Coronary artery (tissue), 2 donors: ENCODE measurements at places on chromosomes 4 and X.
A peak's percentile ranks its signal among the peaks of the same experiment; 100 is the strongest.

DNA sequence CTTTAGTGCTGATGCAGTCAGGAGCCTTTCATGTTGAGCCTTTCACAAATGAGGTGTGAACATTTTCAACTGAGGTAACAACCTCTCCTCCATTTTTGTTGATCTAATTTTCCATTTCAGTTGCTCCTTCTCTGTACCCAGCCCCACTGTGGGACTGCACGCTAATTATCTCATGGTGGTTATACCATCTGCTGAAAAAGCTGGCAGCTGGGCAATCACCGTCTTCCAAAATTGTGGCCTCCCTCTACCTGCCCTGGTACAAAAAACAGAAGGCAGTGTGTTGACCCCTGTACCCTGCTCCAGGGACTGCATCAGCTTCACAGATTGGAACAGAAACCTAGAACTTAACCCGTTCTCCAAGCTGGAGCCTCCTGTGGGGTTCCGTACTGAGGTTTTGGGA lies 72.4 kb upstream of the LONRF3 start:
- no peak for DNase-seq

GRCh38 chr4:99504804-99505502 lies 5.9 kb upstream of the C4orf17 start:
- DNase-seq = no peak

- DNase-seq = no peak
Measured at GRCh38 chrX:39331082-39331704, 529.9 kb downstream of the MID1IP1 start.

DNA sequence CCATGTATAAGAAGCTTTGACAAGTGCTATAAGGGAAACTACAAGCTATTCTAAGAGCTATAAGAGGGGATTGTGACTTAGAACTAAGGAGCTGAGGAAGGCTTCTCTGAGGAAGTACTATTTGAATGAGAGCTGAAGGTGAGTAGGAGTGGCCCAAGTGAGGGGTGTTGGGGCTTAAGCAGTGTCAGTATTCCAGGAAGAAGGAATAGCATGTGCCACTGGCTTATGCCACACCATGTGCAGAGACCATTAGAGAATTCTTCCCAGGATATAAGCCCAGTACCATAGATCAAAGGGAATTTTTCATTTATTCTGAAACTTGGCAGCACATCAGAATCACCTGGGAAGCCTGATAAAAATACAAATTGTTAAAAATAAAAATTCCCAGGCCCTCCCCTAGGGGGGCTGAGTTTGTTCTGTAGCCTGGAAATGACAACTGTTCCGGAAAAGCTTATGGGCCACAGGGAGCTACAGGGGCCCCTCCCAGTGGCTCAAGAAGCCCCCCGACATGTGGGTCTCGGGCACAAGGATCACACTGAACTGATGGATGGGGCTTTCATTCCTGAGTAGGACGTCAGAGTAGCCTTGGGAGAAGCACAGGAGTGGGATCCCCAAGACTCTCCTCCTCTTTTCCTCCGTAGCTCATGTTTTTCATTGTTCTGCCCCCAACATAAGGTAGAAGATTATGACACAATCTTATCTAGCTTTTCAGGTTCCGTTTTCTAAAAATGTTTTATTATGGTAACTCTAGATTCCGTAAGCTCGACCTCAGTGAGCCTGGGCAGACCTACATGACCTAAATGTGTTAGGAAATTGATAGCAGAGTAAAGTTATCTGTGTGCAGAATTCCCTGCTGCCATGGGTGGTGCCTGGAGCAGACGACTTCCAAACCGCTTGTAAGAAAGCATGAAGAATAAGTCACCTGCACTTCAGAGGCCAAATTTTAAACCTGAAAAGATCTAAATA lies 119.3 kb downstream of the AFF1 start:
- DNase-seq = no peak

GRCh38 chr4:109735566-109736365 lies 5.9 kb upstream of the PLA2G12A start:
- no peak for DNase-seq

DNA sequence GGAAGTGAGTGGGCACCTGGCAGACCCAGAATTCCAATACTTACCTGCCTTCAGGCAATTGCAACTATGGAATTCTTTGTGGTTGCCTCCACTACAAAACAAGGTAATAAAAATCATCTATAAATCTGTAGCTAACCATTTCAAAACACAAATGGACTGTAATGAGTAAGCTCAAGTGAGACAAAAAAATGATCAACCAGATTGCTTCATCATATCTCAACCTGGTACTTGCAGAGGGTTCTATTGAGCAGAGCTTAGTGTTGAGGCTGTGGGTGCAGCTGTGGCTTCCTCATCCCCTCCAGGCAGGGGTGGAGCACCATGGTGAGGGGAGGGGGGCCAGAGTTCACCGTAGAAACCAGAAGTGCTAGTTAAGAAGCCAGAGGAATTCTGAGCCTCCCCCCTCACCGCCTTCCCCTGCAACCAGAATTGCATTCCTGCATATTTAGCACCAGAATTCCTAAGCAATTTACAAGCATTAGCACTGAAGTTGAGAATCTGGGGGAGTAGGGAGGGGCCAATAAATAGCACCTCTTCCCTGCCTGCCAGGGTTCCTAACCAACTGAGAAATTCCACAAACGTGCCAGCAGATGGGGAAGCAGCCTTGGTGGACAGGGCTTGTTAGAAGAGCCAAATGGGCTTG lies 11.5 kb downstream of the CTAG1A start:
- peak; percentile 19 for DNase-seq

GRCh38 chr4:48604041-48604440 lies 114.0 kb downstream of the ZAR1 start:
- DNase-seq = no peak

- DNase-seq = no peak
Measured at GRCh38 chr4:122831515-122832196, 5.0 kb downstream of the FGF2 start.

DNA sequence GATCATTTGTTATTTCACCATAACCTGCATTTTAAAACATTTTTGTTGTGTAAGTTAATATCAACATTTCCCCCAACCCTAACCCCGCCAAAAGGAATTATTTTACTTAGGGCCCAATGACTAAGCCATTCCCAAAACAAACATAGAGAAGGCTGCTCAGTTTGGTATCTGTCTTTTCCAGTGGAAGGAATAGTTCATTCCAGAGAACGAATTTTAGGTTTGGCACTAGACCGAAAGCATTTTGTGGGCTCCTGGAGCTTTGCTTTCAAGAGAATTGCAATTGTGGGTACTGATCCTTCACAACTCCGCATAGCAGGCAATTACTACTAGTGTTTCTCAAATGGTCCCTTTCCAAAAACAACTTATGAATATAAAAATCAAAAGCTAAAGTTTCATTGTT lies 226.7 kb upstream of the MAD2L1 start:
- DNase-seq = no peak

DNA sequence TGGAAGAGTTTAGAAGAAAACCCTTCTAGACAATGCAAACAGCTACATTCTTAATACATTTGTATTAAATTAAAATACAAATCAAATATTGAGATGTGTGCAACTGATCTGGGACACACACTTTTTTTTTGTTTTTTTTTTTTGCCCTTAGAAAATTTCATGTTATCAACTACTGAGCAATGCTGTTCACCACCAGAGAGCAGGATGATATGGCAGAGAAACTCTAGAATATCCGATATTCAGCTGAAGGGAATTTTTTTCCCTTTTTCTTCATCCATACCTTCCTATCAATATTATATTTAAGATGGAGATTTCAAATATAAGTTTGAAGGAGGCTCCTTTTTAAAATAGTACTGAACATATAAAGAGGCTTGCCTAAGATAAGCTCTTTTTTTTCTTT lies 1.0 kb downstream of the NDST3 start:
- DNase-seq = no peak

DNA sequence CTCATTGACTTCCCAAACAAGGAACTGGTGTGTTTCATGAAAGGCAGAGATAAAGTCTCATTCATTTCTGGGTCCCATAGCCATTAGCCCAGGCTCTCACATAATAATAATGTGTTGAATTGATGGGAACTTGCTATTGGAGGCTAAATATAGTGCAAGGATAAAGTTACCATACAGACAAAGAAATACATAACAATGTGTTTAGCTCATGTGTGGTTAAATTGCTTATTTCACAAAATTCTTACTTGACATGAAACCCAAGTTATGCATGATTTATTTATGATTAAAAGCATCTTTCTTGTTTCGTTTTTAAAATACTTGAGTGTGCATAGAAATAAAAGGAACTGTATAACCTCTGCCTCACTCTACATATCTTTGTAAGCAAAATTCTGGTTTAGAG lies 37.3 kb upstream of the LPAR4 start:
- DNase-seq = no peak

- DNase-seq = no peak
Measured at GRCh38 chr4:71261001-71261400, 77.8 kb upstream of the SLC4A4 start.

DNA sequence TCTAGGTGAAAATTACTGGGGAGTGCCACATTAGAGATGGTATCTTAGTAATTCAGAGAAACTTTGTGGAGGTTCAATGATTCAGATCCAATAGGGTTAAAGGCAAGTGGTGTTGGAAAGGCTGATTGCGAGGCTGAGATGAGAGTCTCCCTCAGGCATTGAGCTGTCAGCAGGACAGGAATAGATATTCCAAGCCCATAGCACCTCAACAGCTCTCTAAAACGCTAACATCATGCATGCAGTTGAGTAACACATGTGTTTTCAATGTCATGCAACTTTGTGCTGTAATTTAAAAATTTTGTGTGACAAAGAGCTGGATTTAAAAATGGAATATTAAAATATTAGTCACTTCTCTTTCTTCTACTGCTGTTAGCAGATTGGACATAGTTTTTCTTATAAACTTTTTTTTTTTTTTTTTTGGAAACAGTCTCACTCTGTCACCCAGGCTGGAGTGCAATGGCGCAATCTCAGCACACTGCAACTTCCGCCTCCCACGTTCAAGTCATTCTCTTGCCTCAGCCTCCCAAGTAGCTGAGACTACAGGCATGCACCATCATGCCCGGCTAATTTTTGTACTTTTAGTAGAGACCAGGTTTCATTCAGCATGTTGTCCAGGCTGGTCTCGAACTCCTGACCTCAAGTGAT lies 173.5 kb upstream of the C1QTNF7 start:
- no peak for DNase-seq

- no peak for DNase-seq
Measured at GRCh38 chr4:36343501-36344175, 62.2 kb downstream of the DTHD1 start.

- DNase-seq = no peak
Measured at GRCh38 chr4:40308528-40309122, 26.5 kb upstream of the CHRNA9 start.

- DNase-seq = no peak
Measured at GRCh38 chr4:56245547-56246232, 141.6 kb downstream of the AASDH start.

DNA sequence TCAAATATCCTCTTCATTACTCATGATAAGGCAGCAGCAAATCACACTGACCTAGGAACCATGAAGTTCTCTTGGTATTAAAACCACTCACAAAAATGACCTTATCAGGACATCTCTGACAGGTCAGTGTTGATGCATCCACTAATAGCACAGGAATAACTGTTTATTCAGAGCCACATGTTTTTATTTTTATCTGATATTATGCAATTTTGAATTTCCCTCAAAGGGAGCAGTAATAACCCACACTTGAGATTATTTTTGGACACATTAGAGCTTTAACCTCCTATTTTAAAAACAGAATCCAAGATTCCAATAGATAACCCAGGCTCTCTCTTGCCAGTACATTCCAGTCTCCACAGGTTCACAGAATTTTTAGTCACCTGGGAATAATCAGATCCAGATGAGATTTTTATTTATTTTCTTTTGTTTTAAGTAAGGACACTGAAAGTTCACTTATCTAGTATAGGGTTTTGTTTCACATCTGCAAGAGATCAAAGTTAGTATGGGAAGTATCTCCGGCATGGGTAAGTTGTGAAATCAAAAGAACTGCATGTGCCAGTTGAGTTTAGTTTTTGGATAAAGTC lies 36.3 kb upstream of the MYOZ2 start:
- DNase-seq = no peak

GRCh38 chr4:69718396-69719271 lies 41.8 kb downstream of the SULT1B1 start:
- DNase-seq = no peak

DNA sequence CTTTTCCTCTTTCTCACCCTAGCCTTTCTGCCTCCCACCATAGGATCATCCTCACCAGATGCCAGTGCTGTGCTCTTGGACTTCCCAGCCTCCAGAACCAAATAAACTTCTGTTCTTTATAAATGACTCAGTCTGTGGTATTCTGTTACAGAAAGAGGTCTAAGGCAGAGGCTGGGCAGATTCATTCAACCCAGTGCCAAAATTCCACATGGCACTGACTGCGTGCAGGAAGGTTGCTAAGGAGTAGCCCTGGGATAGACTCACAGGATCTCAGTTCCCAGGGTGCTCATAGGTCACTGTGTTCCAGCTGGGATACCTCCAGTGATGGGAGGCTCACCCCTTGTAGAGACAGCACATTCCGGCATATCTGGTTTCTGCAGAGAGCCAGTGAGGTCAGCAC lies 22.0 kb downstream of the SORCS2 start:
- no peak for DNase-seq

- no peak for DNase-seq
Measured at GRCh38 chr4:40621592-40622512, 7.8 kb downstream of the RBM47 start.

GRCh38 chr4:11475871-11476270 lies 47.2 kb upstream of the HS3ST1 start:
- no peak for DNase-seq

DNA sequence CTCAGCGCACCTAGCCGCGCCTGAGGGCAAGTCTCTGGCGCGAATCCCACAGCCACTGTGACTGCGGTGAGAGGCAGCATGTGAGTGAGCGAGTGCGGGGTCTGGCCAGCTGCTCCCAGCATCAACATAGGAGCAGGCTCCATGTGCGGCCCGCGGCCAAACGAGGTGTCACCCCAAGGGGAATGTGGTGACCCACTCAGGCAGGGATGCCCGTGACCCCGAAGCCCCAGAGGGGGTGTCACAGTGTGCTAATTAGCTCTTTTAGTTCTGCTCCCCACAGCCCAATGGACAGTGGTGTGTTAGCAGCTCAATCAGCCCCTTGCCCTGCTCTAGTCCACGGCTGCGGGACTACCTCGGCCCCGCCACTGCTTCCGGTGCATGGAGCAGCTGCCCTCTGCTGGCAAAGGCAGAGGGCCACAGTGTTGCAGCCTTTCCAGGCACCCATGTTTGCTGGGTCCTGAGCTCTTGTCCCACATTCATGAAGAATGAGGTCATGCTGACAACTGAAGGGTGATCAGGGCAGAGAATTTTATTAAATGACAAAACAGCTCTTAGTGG lies 61.4 kb downstream of the AGA start:
- DNase-seq = no peak

DNA sequence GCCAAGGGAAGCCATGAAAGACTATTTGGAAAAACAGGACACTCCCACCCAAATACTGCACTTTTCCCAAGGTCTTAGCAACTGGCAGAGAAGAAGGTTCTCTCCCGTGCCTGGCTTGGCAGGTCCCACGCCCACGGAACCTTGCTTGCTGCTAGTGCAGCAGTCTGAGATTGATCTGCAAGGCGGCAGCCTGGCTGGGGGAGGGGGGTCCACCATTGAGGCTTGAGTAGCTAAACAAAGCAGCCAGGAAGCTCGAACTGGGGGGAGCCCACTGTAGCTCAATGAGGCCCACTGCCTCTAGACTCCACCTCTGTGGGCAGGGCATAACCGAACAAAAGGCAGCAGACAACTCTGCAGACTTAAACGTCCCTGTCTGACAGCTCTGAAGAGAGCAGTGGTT lies 91.3 kb upstream of the TRPC5OS start:
- DNase-seq = no peak
